Bone marrow (tissue), 2 donors: ENCODE measurements at places on chromosomes 5 and 9.

DNA sequence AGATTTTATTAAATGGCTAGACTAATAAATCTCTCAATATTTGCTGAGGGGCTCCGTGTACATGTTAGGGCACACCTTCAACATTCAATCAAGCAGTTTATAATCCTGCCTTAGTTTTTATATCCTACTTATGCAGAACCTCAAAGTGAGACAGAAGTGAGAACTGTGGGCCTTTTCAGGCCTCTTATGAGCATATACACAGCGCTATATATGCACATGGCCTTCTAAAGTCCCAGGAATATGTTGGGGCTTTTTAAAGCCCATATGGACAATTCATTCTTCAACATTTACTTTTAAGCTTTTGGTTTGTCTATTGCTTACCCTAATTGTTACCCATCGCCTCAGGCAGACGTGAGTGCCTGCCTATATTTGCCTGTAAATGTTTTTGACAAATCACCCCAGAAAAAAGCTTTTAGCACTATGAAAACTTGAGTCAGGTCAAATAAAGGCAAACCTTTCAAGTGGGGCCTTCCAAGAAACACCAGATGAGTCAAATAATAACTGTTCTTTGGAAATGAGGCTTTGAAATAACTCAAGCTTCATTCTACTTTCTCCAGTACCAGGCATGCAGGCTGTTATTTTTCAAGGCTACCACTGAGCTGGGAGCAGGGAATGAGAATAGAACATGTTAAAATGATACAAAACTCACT lies 58.2 kb downstream of the ESM1 start:
- no peak for DNase-seq

GRCh38 chr5:135026645-135027265 lies 7.3 kb downstream of the PITX1 start:
- DNase-seq = no peak

- no peak for DNase-seq
These were observed 360.2 kb downstream of the DEPDC1B start for GRCh38 chr5:60339691-60340201.

DNA sequence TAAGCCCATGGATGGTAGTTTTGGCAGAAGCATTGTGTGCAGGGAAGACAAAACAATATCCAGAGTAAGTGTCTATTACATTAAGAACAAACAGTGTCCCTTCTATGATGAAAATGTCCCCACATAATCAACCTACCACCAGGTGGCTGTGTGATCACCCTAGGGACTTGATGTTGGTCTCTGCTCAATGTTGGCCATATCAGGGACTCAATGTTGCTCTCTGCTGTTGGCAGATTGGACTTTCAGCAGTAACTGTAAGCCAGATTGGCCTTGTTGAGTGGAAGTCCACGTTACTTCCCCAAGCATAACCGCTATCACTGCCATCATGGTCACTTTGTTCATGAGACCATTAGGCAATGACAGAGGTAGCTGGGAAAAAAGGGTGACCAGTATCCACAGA lies 52.8 kb upstream of the PRSS3 start:
- no peak for DNase-seq
